ENCODE measurements at places on chromosomes 16 and 17. TPM values are rescaled to one million over a fixed set of nuclear protein-coding genes. Genes with fewer than 3 reads are reported as not detected.
A peak's percentile ranks its signal among the peaks of the same experiment; 100 is the strongest.

CA4 gene
- polyA plus RNA-seq, result 0.15 TPM

LGALS9B gene
- not detected for polyA plus RNA-seq

MARCHF10 gene
- polyA plus RNA-seq, result 0.16 TPM

CD300H gene
- not detected for polyA plus RNA-seq

NXPH3 gene
- 0.31 TPM for polyA plus RNA-seq

OR1F1 gene
- 0.71 TPM for polyA plus RNA-seq

ARSG gene
- 0.60 TPM for polyA plus RNA-seq

SMIM36 gene
- not detected for polyA plus RNA-seq

DNAI2 gene
- not detected for polyA plus RNA-seq

C16orf86 gene
- 5.1 TPM for polyA plus RNA-seq

GNAO1 gene
- polyA plus RNA-seq, result 0.15 TPM

ABCC11 gene
- 0.07 TPM for polyA plus RNA-seq

PRSS33 gene
- not detected for polyA plus RNA-seq

DNA sequence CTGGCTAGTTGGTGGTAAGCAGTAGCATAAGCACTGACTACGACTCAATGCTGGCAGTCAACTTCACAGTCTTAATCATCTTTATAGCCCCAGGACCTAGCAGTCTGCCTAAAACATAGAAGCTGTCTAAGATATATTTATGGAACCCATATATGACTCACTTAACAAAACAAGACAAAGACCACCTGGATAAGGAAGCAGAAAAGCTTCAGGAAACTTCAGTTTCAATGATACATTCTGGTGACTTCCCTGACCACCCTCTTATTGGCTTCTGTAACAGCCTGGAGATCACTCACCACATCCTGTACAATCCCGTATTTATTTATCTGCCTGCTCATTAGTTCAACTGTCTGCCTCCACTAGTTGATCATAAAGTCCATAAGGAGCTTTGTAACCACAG lies 95.5 kb downstream of the PMP22 start:
- no peaks in the 10 kb centered on the region for H3K27me3 ChIP-seq
- no peak overlapping the region for H3K27ac ChIP-seq
- no peak for DNase-seq
- H3K4me1 ChIP-seq, result no peaks in the 10 kb centered on the region
- H3K36me3 ChIP-seq, result no peaks in the 10 kb centered on the region
- H3K4me3 ChIP-seq, result no peak overlapping the region

- H3K4me1 ChIP-seq, result no peaks in the 10 kb centered on the region
- H3K36me3 ChIP-seq, result no peaks in the 10 kb centered on the region
- H3K4me3 ChIP-seq, result no peak overlapping the region
- no peaks in the 10 kb centered on the region for H3K27me3 ChIP-seq
- DNase-seq, result no peak
Observed at GRCh38 chr16:30104492-30104891, 8.5 kb upstream of the YPEL3 start.

DNA sequence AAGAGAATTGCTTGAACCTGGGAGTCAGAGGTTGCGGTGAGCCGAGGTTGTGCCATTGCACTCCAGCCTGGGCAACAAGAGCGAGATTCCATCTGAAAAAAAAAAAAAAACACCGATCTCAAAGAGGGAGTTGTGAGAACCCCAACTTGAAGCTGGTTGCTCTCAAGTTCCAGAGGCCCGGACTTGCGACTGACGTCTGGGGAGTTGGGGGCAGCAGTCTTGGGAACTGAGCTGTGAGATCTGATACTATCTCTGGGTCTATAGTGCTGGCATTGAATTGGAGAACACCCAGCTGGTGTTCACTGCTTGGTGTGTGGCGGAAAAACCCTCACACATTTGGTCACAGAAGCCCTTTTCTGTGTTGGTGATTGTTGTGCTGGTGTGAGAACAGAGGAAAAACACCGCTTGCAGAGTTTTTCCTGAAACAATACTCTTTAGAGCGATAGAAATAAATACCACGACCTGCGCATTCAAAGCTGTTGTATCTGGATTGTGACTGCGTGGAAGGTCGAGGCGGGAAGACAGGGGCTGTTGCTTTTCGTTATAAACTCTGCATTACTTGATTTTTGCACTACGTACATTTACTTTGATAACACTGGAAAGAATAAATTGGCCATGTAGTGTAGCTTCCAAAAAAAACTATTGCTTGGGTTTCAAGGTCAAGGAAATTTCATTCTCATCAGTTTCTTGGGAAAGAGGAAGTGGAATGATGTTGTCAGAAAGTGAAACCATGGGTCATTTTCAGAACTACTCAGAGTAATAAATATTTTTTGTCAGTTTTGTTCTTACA lies 8.8 kb downstream of the SCIMP start:
- DNase-seq, result no peak
- H3K27me3 ChIP-seq, result no peaks in the 10 kb centered on the region
- H3K4me1 ChIP-seq, result no peaks in the 10 kb centered on the region
- H3K36me3 ChIP-seq, result no peaks in the 10 kb centered on the region
- H3K4me3 ChIP-seq, result no peak overlapping the region

DNA sequence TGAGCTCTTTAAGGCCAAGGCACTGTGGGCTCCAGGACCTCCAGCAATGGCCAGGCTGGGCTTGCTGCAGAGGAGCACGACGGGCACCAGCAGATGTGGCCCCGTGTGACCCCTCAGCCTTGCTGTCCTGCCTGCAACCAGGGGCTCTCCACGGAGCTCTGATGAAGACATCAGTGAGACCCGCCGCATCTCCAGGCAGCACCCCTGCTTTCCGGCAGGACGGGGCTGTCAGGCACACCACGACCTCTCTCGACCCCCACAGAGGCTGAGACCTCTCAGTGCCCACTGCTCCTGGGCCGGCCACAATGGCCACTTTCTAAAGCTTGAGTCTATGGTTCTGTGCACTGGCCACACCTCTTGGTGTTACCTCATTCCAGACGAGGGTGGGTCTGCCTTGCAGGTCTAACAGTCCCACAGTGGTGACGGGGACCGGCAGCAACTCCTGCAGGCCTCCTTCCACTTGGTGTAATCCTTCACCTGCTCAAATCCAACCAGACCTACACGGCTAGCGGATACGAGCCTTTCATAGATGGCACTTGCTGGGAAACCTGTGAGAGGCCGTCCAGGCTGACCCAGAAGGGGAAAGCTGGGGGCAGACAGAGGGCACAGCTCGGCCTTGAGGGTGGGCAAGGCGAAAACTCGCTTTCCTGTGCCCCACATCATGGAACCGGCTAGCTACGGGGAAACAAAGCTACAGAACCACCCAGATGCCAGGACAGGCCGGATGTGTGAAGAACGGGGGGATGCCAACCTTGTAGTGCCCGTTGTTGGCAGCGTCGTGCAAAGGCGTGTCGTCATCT lies 70.5 kb downstream of the ZNF778 start:
- H3K36me3 ChIP-seq, result peaks cover 40% of the 10 kb centered on the region
- no peak for DNase-seq
- H3K27ac ChIP-seq, result no peak overlapping the region
- no peaks in the 10 kb centered on the region for H3K27me3 ChIP-seq
- H3K4me3 ChIP-seq, result no peak overlapping the region

GRCh38 chr16:23274968-23275367 lies 27.1 kb upstream of the SCNN1B start:
- no peaks in the 10 kb centered on the region for H3K27me3 ChIP-seq
- no peak for DNase-seq
- no peaks in the 10 kb centered on the region for H3K4me1 ChIP-seq
- no peak overlapping the region for H3K27ac ChIP-seq

DNA sequence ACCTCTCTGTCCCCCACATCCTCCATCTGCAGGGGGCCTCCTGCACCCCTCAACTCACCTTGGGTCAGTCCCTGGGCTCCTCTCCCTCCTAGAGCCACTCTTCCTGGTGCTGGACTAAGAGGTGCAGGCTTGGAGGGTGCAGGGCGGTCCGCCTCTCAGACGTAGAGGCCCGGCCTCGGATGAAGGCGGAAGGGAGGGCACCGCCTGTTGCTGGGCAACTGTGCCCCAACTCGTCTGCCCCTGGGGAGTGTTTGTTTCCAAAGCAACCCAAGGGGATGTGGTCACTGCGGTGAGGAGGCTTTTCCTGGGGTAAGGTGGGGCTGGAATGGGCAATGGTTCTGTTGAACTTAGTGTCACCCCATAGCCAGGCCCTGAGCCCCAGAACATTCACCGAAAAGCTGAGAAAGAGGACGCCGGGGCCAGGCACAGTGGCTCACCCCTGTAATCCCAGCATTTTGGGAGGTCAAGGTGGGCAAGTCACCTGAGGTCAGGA lies at the start of gene C16orf54:
TSS of gene C16orf54 (minus strand) at position 138 of the 493 bp plus-strand sequence. CDS start 1,039 bp downstream, outside the sequence.
- H3K36me3 ChIP-seq, result no peaks in the 10 kb centered on the region
- no peak within 1 kb of the TSS for H3K27ac ChIP-seq
- H3K27me3 ChIP-seq, result no peaks in the 10 kb centered on the region
- DNase-seq, result no peak

- H3K27me3 ChIP-seq, result 0 out of 2 replicates have a peak, but pooled peaks cover 14% of the 10 kb centered on the region
- H3K4me3 ChIP-seq, result peak overlapping the region; percentile 23
- H3K36me3 ChIP-seq, result no peaks in the 10 kb centered on the region
- peaks cover 27% of the 10 kb centered on the region for H3K4me1 ChIP-seq
- DNase-seq, result peak; percentile 73
Observed at GRCh38 chr17:58329035-58329809, 627 bp upstream of the TSPOAP1 start.

DNA sequence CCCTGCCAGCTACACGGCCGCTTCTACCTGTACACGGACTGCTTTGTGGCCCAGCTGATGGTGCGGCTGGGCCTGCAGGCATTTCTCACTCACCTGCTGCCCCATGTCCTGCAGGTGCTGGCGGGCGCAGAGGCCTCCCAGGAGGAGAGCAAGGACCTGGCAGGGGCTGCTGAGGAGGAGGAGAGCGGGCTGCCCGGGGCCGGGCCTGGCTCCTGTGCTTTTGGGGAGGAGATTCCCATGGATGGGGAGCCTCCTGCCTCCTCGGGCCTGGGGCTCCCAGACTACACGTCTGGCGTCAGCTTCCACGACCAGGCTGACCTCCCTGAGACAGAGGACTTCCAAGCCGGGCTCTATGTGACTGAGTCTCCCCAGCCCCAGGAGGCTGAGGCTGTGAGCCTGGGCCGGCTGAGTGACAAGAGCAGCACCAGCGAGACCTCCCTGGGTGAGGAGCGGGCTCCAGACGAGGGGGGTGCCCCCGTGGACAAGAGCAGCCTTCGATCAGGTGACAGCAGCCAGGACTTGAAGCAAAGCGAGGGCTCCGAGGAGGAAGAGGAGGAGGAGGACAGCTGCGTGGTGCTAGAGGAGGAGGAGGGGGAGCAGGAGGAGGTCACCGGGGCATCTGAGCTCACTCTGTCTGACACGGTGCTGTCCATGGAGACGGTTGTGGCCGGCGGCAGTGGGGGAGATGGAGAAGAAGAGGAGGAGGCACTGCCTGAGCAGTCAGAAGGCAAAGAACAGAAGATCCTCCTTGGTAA lies 3.5 kb downstream of the WDR81 start:
- H3K27ac ChIP-seq, result no peak overlapping the region
- H3K4me3 ChIP-seq, result no peak overlapping the region

- DNase-seq, result no peak
- H3K27me3 ChIP-seq, result no peaks in the 10 kb centered on the region
- no peak overlapping the region for H3K4me3 ChIP-seq
Observed at GRCh38 chr17:2610195-2611175, 17.0 kb downstream of the PAFAH1B1 start.

DNA sequence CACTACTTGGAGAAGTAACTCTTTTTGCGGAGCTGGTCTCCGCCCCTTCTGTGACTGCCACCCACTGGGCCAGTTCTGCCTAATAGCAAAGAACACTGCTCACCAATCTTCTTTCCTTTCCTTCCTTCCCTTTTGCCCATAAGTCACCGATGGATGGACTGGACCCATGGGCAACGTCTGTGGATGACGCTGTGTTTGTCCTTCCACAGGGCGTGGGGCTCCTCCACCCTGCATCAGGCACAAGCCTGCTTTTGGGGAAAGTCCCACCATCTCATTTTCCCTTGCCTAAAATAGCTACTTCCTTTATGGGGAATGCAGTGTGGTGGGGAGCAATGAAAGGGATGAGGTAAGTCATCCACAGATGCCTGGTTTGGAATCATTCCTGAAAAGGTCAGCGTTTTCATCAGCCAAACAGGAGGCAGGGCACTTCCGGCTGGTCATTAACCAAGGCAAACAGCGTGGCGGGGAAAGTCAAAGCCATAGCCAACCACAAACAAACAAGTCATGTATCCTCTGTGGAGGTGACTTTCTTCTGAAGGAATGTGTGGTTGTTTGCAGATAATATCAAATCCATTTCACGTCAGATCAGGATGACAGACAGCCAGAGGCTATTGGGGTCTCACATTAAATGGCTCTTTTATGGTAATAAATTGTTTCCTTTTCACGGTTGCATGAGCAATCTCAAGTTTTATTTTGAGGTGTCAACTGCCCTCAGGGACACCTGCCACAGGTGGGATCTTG lies 30.7 kb upstream of the MED9 start:
- no peaks in the 10 kb centered on the region for H3K36me3 ChIP-seq
- H3K27ac ChIP-seq, result no peak overlapping the region
- H3K27me3 ChIP-seq, result no peaks in the 10 kb centered on the region
- DNase-seq, result no peak

DNA sequence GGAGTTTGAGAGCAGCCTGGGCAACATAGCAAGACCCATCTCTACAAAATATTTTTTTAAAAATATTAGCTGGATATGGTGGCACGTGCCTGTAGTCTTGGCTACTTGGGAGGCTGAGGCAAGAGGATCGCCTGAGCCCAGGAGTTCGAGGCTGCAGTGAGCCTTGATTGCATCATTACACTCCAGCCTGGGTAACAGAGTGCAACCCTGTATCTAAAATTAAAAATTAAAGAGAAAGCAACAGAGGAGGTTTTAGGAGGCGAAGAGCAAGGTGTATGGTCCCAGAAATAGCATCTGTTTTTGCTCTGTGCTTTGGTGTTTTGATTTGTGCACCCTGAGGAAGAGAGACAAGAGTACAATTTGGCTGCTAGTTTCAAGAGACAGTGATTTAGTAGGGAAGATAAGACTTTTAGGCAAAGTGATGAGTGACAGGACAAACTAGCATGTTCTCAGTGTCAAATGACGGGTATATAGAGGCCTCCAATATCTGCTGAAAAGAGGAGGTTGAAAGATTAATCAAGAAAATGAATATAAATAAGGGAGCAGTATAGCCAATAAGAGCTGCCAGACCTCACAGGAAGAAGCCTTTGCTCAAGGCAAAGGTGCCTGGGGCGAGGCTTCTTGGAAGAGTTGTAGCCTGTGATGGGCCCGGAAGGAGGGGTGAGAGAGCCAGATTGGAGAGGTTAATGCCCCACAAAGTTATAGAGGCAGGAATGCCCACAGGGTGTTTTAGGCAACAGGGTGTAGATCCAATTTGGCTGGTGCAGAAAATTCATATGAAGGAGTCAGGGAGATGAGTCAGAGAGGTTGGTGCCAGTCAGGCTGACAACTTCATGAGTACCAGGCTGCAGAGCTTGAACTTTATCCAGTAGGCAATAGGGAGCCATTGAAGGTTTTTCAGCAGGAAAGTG lies 11.4 kb downstream of the HLF start:
- H3K36me3 ChIP-seq, result no peaks in the 10 kb centered on the region
- DNase-seq, result no peak
- peaks cover 30% of the 10 kb centered on the region for H3K4me1 ChIP-seq
- H3K4me3 ChIP-seq, result no peak overlapping the region
- H3K27ac ChIP-seq, result no peak overlapping the region
